H1 (cell line): ENCODE measurements at places on chromosomes 5 and 9.

DNA sequence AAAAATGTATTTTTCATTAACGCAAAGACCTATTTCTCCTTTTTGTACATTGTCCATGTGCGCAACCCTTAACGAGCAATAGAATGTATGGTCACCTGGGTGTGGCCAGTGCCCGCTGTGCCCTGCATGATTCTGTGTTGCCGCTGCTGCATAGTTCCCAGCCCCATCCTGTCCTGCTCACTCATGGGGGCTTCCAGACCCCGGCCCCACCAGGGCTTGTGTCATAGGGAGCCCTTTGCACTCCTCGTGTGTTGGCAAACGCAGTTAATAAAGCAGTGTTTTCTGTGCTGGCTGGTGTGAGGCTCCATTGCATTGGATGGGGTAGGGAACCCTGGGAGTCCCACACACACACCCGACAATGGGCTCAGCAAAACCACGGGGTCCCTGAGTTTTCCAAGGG, 49.7 kb downstream of the SAR1B start:
- no peaks in the 10 kb centered on the region for H3K27me3 ChIP-seq
- no peak overlapping the region for H3K27ac ChIP-seq
- H3K36me3 ChIP-seq, result peaks cover 16% of the 10 kb centered on the region; the same call in 1 of the 2 replicates
- peaks cover 3% of the 10 kb centered on the region for H3K4me1 ChIP-seq

DNA sequence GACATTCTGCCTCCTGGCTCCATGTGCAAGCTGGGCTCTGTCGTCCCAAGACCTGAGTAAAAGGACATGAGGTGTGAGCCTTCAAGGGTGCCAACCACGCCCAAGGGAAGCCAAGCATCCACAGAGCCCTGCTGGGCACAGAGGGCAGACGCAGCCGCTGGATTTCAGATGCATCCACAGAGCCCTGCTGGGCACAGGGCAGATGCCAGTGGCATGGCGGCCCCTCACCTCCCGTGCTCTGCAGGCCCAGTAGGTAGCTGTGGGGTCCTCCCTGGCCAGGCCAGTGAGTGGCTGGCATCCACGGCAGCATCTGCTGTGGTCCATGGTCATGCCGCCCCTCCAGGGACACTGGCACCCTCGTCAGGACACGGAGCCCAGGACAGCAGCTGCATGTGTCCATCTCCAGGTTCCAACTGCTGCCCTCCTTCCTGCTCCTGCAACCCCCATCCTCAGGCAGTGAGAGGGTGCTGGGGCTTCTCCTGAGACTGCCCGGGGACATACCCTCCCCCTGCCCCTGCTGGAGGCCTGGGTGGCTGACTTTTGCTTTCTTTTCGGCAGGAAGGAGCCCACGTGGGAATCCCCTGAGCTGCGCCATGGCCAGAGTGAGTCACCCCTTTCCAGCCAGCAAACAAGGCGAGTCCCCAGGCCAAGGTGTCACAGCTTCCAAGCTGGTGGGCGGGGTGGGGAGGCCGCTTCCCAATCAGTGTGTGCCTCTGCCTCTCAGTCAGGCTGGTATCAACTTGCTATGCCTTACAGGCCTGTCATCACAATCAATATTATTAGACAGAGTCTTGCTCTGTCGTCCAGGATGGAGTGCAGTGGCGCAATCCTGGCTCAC, 4.0 kb upstream of the TRAF2 start:
- H3K4me3 ChIP-seq, result no peak overlapping the region
- DNase-seq, result no peak
- no peaks in the 10 kb centered on the region for H3K27me3 ChIP-seq
- H3K36me3 ChIP-seq, result no peaks in the 10 kb centered on the region
- peaks cover 4% of the 10 kb centered on the region for H3K4me1 ChIP-seq

GRCh38 chr9:99031319-99031718, 73.6 kb upstream of the TGFBR1 start:
- H3K27ac ChIP-seq, result no peak overlapping the region
- no peak overlapping the region for H3K4me3 ChIP-seq
- H3K27me3 ChIP-seq, result no peaks in the 10 kb centered on the region
- no peaks in the 10 kb centered on the region for H3K4me1 ChIP-seq

DNA sequence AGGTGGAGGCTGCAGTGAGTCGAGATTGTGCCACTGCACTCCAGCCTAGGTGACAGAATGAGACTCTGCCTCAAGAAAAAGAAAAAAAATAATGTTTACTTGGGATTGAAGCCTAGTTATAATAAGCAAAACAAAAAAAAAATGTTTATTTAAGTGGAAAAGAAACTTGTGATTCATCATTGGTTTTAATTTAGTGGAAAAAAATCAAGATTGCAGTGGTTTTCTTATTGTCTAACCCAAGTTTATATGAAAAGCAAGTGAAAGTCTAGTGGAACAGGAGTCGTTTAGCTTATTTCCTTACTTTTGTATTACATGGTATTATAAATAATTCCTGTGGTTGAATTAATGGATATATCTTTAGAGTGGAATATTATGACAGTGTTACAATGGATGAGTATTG, 8.4 kb downstream of the CNOT8 start:
- no peak overlapping the region for H3K27ac ChIP-seq
- H3K4me1 ChIP-seq, result no peaks in the 10 kb centered on the region
- H3K36me3 ChIP-seq, result peaks cover 25% of the 10 kb centered on the region

DNA sequence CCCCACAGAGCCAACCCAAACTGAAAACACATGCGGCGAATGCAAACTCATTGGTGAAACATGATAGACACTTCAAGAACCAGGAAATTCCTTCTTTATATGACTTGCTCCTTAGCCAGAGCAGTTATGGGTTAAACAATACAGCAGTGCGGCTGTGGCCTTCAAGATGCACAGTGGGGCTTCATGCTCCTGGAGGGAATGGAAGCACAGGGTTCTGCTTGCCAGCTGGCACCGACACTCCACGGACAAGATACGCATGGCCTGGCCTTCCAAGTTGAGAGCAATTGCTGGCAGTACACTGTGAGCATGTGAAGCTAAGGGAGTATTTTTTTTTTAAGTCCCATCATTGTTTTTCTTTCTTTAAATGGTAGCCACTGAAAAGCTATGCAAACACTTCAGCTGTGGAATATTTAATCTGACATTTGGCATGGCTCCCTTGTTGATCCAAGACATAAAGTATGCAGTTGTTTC, 451.6 kb upstream of the CD180 start:
- DNase-seq, result no peak
- H3K36me3 ChIP-seq, result no peaks in the 10 kb centered on the region
- H3K27ac ChIP-seq, result no peak overlapping the region

GRCh38 chr9:84597131-84597530, 72.4 kb upstream of the NTRK2 start:
- H3K4me3 ChIP-seq, result no peak overlapping the region
- H3K4me1 ChIP-seq, result no peaks in the 10 kb centered on the region
- no peaks in the 10 kb centered on the region for H3K27me3 ChIP-seq
- H3K27ac ChIP-seq, result no peak overlapping the region

GRCh38 chr5:78458843-78459242, 98.4 kb downstream of the SCAMP1 start:
- 0 out of 2 replicates have a peak, but pooled peaks cover 3% of the 10 kb centered on the region for H3K4me1 ChIP-seq
- H3K4me3 ChIP-seq, result no peak overlapping the region
- H3K27me3 ChIP-seq, result no peaks in the 10 kb centered on the region
- H3K36me3 ChIP-seq, result no peaks in the 10 kb centered on the region
- H3K27ac ChIP-seq, result no peak overlapping the region

DNA sequence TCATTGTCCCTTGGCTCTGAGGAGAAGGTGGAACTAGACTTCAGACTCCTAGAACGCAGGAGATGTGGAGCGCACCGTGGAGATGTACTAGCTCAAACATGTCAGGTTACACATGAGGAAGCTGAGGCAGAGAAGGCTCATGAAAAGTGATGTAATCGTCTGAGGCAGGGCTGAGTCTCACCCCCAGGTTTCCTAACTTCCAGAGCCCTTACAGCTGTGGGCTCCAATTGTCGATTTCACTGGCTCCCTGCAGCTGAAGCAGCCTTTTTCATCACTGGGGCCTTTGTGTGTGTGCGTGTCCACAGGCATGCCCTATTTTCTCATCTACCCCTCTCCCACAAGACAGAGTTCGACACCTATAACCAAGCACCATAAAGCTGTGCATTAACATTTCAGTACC, 370.6 kb downstream of the NTRK2 start:
- peaks cover 2% of the 10 kb centered on the region for H3K4me1 ChIP-seq
- no peak overlapping the region for H3K27ac ChIP-seq
- no peaks in the 10 kb centered on the region for H3K36me3 ChIP-seq
- no peak for DNase-seq
- H3K4me3 ChIP-seq, result no peak overlapping the region

- H3K27ac ChIP-seq, result no peak overlapping the region
- no peaks in the 10 kb centered on the region for H3K36me3 ChIP-seq
- no peak overlapping the region for H3K4me3 ChIP-seq
- H3K27me3 ChIP-seq, result no peaks in the 10 kb centered on the region
- DNase-seq, result no peak
These were observed 61.1 kb downstream of the COL23A1 start for GRCh38 chr5:178529080-178529479.

DNA sequence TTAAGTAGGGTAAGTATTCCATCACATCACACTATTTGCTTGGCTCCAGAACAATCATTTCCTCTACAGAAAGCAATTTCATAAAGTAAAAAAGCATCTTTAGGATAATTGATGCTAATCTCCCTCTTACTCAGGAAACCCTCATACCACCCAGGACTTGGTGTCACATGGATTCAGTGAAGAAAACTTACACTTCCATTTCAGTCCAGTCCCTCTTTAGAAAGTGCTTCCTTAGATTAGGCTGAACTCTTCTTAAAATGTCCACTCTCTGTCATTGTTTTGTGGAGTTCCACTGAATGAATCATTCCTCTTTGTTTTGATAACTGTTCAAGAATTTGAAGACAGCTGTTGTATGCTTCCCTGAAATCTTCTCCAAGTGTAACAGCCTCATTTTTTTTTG, 144.0 kb upstream of the ZNF462 start:
- H3K27ac ChIP-seq, result no peak overlapping the region
- H3K27me3 ChIP-seq, result no peaks in the 10 kb centered on the region

DNA sequence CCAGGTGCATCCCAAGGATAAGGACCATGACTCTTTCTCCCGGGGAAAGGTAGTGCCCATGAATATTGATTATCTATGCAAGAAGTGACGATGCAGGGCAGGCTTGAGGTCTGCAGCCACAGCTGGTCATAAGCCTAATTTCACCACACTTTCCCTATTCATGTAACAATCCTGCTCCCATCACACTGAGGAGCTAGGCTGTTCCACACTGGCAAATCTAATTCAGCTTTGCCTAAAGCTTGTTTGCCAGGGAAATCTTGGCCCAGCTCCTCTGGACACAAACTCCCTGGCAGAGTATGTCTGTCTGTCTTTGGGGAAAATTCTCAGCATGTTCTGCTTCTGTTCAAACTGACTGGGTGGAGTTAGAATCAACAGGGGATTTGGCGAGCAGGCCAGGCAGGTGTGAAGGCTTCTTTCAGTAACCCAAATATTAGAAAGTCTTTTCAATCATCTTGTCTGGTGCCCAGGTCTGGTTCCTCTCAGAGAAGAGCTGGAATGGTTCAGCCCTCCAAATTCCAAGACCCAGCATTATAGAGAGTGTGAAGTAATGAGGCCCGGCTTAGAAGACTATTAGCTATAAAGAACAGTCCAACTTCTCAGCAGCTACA, 88.5 kb upstream of the SPDL1 start:
- H3K36me3 ChIP-seq, result no peaks in the 10 kb centered on the region
- no peak overlapping the region for H3K4me3 ChIP-seq
- no peaks in the 10 kb centered on the region for H3K27me3 ChIP-seq
- no peaks in the 10 kb centered on the region for H3K4me1 ChIP-seq

GRCh38 chr5:94402096-94402495, 216.3 kb downstream of the KIAA0825 start:
- H3K36me3 ChIP-seq, result no peaks in the 10 kb centered on the region; the same call in 1 of the 2 replicates
- DNase-seq, result no peak
- H3K27ac ChIP-seq, result no peak overlapping the region
- no peak overlapping the region for H3K4me3 ChIP-seq
- no peaks in the 10 kb centered on the region for H3K27me3 ChIP-seq

GRCh38 chr5:14039063-14039462, 94.6 kb upstream of the DNAH5 start:
- no peak overlapping the region for H3K27ac ChIP-seq
- H3K27me3 ChIP-seq, result peaks cover 4% of the 10 kb centered on the region; the same call in 1 of the 2 replicates
- no peak overlapping the region for H3K4me3 ChIP-seq
- no peaks in the 10 kb centered on the region for H3K36me3 ChIP-seq
- no peak for DNase-seq

GRCh38 chr5:125266106-125266505, 519.7 kb upstream of the ZNF608 start:
- no peak overlapping the region for H3K4me3 ChIP-seq
- H3K36me3 ChIP-seq, result no peaks in the 10 kb centered on the region
- H3K27ac ChIP-seq, result no peak overlapping the region
- no peak for DNase-seq

DNA sequence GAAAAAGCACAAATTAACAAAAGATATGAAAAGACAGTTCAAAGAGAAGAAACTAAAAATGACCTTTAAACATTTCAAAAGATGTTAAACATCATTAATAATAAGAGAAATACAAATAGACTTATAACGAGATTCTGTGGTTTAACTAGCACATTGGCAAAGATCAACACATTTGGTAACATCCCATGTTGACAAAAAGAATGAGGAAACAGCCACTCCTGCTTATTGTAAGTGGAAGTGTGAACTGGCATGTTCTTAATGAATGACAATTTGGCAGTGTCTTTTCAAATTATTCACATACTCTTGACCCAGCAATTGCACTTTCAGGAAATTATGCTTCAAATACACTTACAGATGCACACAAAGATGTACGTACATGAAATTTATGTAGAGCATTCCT, 176.3 kb downstream of the TLE1 start:
- H3K36me3 ChIP-seq, result no peaks in the 10 kb centered on the region
- no peaks in the 10 kb centered on the region for H3K4me1 ChIP-seq
- no peaks in the 10 kb centered on the region for H3K27me3 ChIP-seq
- H3K27ac ChIP-seq, result no peak overlapping the region
- H3K4me3 ChIP-seq, result no peak overlapping the region

DNA sequence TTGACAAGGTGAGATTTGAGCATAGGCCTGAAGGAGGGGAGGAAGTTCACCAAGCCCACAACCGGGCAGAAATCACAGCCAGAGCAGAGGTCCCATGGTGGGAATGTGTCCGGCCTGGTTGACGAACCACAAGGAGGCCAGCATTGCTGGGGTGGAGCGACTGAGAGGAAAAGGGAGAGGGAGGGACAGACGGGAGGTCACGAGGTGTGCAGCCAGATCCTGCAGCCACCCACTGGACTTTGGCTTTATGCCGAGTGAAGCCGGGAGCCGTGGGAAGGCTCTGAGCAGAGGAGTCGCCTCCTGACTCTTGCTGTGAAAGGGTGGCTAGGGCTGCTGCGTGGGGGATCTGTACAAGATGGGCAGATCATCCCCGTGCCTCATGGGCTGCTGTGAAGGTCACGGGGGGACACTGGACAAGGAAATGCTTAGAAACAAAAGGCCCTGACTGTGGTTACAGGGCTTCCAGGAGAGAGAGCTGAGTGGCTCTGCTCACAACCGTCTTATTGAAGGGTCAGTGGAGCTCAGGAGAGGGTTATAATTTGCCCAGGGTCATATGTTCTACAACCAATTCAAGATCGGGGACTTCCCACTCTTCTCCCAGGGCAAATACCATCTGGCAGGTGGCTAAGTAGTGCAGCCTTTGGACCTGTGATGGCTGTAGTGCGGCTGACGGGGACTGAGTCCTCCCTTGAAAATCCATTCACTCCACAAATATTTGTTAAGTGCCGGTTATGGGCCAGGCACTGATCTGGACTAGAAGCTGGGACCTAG, 15.6 kb upstream of the CD74 start:
- H3K4me1 ChIP-seq, result no peaks in the 10 kb centered on the region
- H3K27me3 ChIP-seq, result no peaks in the 10 kb centered on the region

GRCh38 chr9:121675969-121676822, 24.8 kb downstream of the DAB2IP start:
- H3K27me3 ChIP-seq, result no peaks in the 10 kb centered on the region
- no peak for DNase-seq
- H3K4me1 ChIP-seq, result peaks cover 11% of the 10 kb centered on the region
- no peak overlapping the region for H3K4me3 ChIP-seq
- no peak overlapping the region for H3K27ac ChIP-seq

- no peak overlapping the region for H3K27ac ChIP-seq
- no peak for DNase-seq
- no peaks in the 10 kb centered on the region for H3K27me3 ChIP-seq
- no peaks in the 10 kb centered on the region for H3K36me3 ChIP-seq
- peaks cover 12% of the 10 kb centered on the region for H3K4me1 ChIP-seq
These were observed 200.1 kb downstream of the GADD45G start for GRCh38 chr9:89804766-89805531.
